Naive thymus-derived CD8-positive, alpha-beta T cell (primary cell): ENCODE measurements at places on chromosomes 2 and 18.

- DNase-seq, result no peak
Observed at GRCh38 chr2:142722569-142722968, 154.9 kb upstream of the KYNU start.

GRCh38 chr2:46180189-46180588 lies 117.0 kb upstream of the EPAS1 start:
- DNase-seq, result no peak

- DNase-seq, result no peak
Observed at GRCh38 chr2:168731616-168732015, 70.8 kb upstream of the NOSTRIN start.

DNA sequence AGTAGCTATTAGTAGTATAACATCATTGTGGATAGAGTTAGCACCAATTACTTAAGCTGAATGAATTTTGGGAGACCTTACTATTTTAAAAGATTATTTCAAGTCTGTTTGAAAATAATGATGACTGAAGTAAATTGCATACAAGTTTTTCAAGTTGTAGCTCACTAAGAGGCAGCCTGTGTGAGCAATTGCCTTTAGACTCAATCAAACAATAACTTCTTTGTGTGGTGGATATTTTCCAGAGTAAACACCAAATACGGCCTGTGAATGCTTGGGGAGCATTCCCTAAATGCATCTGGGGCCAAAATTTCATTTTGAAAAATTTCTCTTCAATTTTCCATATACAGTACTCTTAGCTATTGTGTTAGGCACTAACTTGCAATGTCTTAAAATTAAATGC lies 7.9 kb downstream of the SERPINB12 start:
- DNase-seq, result no peak
